ENCODE measurements at places on chromosomes 1 and 21. TPM values are rescaled to one million over a fixed set of nuclear protein-coding genes. Genes with fewer than 3 reads are reported as not detected.
A peak's percentile ranks its signal among the peaks of the same experiment; 100 is the strongest.

The PROK1 gene
- total RNA-seq = not detected

The ZSWIM5 gene
- 1.5 TPM for total RNA-seq

- peak; percentile 54 for DNase-seq
Measured at GRCh38 chr1:24438423-24438901, 22.9 kb downstream of the NIPAL3 start.

DNA sequence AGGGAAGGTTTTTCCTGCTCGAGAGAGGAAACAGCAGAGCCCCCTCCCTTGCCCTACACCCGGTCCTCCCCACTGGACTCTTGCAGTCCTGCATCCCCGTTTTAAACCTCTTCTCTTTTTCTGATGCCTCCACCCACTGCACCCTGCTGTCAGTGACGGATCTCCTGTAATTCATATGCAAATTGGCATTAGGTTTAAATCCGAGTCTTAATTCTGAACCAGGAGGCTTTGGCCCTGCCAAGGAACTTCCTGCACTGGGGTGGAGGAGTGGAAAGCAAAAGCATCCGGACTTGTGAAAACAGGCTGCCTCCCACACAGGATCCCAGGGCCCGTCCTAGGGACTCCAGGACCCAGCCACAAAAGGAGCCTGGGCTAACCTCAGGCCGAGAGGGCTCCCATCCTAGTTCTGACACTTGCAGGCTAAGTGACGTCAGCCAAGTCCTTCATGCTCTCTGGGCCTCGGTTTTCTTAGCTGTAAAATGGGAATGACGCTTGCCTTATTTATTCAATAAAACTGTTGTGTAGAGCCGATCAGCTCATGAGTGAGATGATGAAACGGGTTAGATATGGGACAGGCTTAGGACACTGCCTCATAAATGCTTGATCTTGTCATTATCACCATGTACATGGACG is 613.3 kb downstream of the AJAP1 start:
- DNase-seq = no peak

- DNase-seq = no peak
Measured at GRCh38 chr1:10252508-10252907, 42.1 kb downstream of the KIF1B start.

The C1orf116 gene
- total RNA-seq = not detected

- no peak for DNase-seq
Measured at GRCh38 chr1:77430966-77431690, 149.3 kb downstream of the AK5 start.

DNA sequence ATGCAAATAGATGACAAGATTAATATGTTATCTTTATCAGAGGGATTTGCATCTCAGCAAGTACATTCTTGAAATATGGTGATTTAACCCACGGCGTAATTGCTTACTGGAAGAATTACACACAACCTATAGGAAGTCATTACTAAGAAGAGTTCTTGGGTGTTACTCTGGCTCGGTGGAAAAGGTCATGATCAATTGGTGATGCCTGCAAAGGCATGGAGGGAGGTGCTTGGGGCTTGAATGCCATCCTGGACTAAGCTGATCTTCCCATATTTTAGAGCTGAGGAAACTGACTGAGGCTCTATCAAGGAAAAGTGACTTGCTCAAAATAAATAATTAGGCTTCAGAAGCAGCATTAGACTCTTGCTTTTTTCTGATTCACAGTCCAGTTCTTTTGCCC is 137.5 kb upstream of the JUN start:
- no peak for DNase-seq

The FCRL2 gene
- 0.59 TPM for total RNA-seq

DNA sequence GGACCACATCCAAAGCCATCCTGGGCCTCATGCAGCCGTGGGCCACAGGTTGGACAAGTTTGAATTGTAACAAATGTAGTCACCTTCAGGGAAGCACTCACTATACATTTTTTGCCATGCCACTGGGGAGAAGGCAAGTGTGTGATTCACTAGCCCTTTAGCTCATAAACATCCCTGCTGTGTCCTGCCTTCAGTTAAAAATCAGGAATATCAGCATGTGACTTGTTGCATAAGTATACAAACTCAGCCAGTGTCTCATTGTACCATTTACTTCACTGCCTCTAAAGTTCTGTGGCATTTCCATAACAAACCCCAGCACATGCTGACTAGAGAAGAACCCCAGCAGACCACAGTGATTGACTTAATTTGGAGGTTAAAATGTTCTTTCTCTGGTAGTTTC is 142.0 kb upstream of the C1orf105 start:
- no peak for DNase-seq

DNA sequence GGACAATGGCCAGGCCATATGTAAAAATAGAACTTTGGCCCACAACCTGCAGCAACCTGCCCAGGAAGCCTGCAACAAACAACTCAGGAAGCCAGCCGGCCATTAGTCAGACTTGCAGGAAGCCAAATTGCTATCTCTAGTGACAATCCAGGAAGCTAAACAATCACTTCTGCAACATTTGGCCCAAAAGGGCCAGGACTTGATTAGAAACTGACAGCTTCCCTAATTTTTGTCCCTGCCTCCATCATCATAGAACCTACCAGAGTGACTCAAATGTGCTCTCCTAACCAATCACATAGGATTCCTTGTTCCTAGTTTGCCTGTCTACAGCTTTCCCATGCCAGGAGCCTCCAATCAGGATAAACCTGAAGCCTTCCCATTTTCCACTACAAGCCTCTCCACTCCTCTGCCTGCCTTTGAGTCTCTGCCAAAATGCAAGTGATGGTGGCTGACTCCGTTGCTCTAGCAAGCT is 639.3 kb downstream of the PTPRU start:
- DNase-seq = no peak

The SMYD3 gene
- total RNA-seq = 15.3 TPM

The NID1 gene
- 70.7 TPM for total RNA-seq

DNA sequence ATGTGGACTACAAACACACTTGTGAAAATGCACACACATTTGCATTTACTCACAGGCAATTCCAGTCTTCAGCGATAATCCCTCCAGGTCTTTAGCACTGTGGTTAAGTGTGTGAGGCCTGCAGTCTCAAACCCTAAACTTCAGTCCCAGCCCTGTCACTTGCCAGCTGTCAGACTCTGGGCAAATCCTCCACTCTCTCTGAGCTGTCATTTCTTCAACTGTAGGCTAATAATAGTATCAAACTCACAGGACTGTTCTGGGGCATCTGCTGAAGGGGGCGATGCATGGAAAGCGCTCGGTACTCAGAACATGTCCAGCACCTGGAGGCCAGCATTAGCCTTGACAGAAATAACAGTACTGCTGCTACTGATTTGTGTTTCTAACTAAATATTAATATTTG is 48.2 kb downstream of the NEK2 start:
- no peak for DNase-seq

The DNAI4 gene
- total RNA-seq = 30.6 TPM

The LCE1A gene
- not detected for total RNA-seq

The CD1D gene
- 1.8 TPM for total RNA-seq

DNA sequence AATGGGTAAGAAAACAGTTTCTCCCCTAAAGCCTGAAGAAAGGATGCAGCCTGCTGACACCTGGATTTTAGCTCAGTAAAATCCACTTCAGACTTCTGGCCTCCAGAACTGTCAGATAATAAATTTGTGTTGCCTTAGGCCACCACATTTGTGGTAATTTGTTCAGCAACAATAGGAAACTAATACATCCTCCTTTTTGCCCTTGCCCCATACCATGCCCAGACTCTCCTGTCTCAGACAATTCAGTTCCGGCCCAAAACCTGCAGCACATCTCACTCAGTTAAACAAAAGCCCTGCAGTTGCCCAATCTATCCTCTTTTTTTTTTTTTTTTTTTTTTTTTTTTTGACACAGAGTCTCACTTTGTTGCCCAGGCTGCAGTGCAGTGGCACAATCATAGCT is 25.8 kb downstream of the SMIM12 start:
- no peak for DNase-seq

The KPRP gene
- not detected for total RNA-seq

- DNase-seq = no peak
Measured at GRCh38 chr21:24223624-24224023, 1383.7 kb downstream of the MRPL39 start.

Data from uterus (tissue), 4 donors.